KBM-7 (cell line): ENCODE measurements at places on chromosomes 4 and X.
A peak's percentile ranks its signal among the peaks of the same experiment; 100 is the strongest.

DNA sequence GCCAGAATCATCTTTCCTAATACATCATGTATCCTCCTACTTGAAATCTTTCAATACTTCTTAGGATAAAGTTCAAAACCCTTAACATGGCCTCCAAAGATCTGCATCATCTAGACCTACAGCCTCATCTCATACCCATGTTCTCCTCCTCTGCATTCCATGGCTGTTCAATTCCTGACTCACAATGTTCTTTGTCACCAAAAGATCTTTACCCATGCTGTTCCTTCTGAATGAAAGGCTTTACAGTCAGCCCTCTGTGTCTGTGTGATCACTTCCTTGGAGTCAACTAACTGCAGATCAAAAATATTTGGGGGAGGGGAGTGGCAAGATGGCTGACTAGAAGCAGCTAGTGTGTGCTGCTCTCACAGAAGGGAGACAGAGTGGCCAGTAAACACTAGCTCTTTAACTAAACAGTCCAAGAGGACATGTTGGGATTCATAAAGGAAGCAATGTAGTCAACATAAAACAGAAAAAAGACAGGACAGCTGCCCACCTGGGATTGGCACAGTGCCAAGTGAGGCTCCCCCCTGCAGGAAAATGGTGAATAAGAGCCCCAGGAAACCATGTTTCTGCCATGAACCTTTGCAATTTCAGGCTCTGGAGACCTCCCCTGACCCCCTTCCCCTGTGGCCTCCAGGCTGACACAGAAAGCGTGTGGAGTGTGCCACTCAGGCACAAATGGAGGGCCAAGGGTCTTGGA, 31.9 kb downstream of the CBR4 start:
- DNase-seq: no peak

DNA sequence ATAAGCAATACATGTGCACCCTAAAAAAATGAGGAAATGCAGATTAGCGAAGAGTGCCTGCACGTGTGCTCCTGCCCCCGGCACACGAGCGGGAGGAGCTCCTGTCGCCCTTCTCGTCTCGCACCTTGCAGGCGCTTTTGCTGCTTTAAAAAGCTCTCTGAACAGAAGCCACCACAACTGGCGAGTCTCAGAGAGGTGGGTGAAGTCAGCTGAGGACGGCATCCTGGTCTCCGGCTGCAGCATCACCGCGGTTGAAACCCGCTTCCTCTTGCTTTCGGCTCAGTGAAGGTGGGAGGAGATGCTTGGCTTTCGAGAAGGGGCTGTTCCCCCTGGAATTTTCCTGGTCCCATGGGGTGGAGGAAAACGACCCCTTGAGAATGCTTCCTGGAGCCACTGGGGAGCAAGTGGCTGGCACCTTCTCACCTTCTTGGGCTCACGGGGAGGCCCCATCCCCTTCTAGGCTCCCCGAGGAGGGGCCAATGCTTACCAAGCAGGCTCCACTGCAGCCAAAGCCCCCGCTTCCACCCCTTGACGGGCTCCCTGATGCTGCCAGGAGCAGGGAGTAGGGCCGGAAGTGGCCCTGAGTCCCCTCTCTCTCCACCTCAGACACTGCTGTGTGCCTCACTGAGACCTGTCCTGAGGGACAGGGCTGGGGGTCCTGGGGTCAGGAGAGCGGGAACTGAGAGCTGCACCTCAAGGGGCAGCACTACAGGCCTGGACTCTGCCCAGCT, 29.2 kb upstream of the MXD4 start:
- peak; percentile 38 for DNase-seq

- DNase-seq: no peak
These were observed 202.6 kb downstream of the PCDH19 start for GRCh38 chrX:100207331-100208024.

DNA sequence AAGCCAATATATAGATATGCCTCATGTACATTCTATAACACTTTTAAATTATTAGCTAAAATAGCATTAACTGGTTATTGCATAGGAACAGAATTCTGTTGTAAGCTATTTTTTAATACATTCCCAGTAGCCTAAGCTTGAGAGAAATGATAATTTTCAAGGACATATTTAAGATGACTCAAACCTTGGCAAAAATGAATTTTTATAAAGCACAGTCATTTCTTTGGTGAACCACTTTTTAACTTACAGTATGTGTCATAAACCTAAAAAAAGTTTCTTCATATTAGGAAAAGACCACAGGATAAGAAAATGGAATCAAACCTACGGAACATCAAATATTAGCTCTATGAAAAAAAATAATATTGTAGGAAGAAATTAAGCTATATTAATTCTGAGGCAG, 986.3 kb downstream of the STIM2 start:
- DNase-seq: no peak

GRCh38 chr4:164428561-164428960, 325.4 kb upstream of the SMIM31 start:
- no peak for DNase-seq

DNA sequence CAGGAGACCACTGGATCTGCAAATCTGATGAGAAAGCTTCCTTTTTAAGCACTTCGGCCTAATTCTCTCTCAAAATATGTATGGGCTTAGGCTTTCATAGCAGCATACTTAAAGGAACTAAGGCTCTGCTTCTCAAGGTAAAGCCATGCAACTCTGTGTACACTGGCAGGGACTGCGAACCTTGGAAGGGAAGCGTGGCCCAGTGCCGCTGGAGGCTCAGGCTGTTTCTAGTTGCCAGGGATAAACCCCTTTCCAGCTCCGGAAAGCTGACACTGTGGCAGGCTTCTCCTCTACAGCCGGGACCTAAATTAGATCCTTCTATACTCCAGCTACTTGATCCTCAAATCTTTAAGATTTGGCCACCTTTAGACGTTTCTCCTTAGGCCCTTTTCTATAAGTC, 1091.3 kb upstream of the TENM3 start:
- no peak for DNase-seq

- DNase-seq: no peak
These were observed 644.1 kb upstream of the AGA start for GRCh38 chr4:178086320-178086719.

DNA sequence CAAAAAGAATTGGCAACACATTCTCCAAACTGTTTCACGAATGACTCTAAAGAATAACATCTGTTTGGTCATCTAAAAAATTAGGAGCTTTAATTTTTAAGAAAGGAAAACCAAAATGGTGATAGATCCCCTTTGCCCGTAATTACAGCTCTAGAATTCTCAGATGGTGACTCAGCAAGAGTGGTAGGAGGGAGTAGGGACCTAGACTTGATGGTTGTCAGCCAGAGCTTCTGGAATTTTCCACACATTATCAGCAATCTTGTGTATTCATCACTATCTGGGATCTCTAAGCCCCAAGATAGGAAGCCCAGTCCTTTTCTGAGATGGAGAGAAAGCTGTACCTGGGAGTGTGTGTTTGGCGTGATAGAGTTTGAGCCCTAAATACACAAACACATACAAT, 103.9 kb upstream of the RAB40AL start:
- no peak for DNase-seq

GRCh38 chr4:124505211-124505610, 207.3 kb downstream of the ANKRD50 start:
- DNase-seq: no peak

DNA sequence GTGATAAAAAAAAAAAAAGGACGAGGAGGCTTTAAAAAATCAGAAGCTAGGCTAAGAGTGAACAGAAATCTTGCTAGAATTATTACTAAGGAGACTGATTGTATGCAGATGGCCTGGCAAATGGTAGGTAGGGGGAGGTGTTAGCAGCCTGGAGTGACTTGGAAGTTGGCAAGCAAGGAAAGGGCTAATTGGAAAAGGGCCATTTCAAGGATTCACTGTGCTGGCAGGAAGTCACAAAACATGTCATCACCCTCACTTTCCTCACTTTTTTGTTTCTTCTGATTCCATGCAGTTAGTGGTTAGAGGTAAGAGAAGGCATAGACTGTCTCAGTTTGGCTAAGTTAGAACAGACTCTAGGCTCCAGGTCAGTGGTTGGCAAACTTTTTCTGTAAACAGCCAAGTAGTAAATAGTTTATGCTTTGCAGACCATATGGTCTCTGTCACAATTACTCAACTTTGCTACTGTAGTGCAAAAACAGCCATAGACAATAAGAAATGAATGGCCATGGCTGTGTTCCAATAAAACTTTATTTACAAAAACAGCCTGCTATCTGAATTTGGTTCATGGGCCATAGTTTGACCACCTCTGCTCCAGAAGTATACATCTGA, 646.5 kb upstream of the ACTRT1 start:
- no peak for DNase-seq

DNA sequence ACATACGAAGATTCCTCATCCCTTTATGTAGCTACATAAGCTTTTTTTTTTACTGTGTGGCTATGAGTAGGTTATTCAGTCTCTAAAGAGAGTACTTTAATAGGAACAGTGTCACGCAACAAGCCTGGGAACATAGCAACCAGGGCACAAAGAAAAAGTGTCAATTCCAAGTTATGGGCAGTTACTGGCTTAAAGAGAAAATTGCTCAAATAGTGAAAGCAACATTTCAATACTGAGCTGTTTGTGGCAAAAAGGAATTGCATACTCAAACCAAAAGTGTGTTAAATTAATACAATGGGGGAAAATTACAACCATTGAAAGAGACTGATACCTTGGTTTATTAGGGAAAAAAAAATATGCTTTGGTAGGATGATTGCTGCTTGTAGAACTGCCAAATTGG, 41.2 kb upstream of the ENOX2 start:
- DNase-seq: no peak

DNA sequence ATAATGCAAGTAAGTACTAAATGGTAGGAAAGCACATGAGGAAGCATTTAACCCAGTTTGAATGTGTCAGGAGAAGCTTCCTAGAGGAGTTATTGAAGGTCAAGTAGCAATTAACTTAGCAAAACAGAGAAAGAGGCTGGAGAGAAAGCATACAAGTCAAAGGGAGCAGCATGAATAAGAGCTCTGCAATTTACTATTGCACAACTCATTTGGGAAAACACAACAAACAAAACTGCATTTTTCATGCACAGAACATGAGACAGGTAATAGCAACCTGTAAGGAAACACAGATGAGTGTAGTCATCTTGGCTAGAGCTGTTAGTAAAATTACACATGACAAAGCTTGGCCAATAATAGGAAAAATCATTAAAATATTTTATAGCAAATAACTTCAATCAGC, 538.1 kb downstream of the PPP4R3C start:
- no peak for DNase-seq

DNA sequence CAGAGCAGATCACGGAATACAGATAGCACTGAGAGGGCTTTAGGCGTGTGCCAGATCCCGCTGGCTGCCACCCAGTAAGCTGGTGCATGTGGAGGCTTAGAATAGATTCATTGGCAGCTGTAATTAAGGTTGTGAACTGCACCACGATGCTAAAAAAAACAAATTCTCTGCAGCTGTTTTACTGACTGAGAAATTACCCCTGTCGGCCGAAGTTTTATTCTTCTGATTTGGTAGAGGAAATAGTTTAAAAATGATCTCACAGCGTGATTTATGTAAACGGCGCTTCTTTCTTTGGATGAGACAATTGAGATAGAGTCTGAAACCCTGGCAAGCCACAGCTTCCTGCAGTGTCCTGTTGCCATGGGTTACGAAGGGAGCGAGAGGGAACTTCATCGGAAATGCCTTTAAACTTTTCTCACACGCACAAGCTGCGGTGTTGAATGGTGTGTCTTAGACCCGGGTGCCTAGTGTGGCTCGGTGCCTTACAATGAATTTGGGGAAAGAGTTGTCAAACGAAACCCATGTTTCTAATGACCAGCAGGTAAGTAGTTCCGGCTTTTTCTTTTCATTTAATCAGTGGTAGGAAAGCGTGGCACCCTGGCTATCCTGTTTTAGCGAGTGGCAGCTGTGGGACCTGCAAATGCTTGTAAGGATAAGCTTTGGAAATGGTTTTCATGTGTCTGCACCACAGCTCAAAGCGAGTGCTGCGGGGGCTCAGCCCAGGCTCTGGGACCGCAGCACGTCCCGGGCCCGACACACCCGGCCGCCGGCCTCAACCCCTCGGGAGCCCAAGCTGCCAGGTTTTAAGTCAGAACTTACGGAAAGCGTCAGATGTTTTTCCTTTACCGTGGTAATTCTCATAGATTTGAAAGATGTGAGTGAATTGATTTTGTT, 71.7 kb upstream of the HGFAC start:
- peak; percentile 88 for DNase-seq

GRCh38 chr4:75696071-75696470, 22.9 kb upstream of the G3BP2 start:
- DNase-seq: peak; percentile 30

DNA sequence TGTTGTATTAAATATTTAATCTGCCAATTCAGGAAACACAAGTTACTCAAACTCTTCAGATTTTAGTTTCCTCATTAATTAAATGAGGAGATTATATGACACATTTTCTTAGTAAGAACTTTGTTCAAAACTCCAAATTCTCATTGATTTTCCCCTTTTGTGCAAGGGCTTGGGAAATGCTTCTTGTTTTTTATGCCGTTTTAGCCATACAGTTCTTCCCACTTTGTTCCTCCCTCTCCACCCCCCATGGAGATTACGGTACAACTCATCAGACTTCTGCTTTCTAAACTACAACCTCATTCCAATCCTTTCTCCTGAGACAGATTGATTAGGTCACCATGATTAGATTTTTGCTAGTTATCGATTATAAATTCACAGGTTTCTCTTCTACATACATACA, 10.9 kb upstream of the BBS7 start:
- DNase-seq: peak; percentile 37

DNA sequence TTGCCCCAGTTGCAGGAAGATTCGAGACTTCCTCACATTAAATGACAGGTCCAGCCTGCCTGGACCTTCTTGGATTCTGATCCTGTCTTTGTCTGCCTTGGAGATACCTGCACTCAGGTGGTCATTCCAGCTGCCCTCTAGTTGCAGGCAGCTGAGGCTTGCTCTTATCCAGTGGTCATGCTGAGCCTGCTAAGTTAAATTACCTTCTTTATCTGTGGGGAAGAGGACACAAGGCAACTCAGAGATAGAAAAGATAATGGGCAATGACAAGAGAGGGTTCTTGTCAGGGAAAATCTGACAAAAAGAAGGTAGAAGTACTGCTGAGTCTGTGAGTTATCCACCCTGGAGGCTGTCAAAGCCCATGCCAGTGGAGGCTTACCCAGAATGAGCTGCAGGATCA, 401.4 kb downstream of the MID1IP1 start:
- no peak for DNase-seq

DNA sequence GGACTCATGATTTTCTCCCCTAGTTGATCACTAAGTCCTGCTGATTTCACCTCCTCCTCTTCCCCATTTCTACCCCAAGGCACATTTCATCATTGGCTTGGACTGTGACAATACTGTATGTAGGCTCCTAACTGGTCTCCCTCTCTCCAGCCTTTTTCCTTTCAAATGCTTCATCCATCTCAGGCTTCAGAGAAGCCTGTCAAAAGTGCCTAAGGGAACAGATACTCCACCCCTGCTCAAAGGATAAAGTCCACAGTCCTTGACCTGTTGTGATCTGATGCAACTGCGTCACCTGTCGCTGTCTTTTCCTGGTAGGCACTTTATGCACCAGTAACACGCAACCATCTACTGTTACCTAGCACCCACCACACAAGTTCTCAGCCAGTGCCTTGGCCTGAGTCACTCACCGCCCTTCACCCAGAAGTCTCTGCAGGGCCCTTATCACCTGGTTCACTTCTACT, 12.8 kb downstream of the SCARB2 start:
- peak; percentile 25 for DNase-seq

DNA sequence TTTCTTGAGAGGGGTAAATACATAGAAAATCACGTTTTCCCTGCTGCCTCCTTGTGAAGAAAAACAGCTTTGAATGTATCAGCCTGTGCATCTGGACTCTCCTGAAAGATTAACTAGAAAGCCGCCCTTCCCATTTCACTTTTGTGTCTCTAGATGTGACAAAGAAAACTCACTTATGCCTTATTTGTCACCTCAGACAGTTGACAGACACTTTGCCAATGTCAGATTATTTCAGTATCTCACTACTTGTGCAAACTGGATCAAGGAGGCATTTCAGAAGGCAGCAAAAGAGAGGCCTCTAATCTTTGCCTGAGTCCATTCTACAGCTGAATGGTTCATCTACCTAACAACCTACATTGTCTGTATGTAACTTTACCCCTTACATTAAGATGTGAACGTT, 754.9 kb downstream of the RPA4 start:
- no peak for DNase-seq
